Stimulated activated CD8-positive, alpha-beta memory T cell treated with anti-CD3 and anti-CD28 coated beads, Interleukin-4, amount 100 ng/mL, for 24 hours (primary cell): ENCODE measurements at places on chromosomes 6 and 20.

DNA sequence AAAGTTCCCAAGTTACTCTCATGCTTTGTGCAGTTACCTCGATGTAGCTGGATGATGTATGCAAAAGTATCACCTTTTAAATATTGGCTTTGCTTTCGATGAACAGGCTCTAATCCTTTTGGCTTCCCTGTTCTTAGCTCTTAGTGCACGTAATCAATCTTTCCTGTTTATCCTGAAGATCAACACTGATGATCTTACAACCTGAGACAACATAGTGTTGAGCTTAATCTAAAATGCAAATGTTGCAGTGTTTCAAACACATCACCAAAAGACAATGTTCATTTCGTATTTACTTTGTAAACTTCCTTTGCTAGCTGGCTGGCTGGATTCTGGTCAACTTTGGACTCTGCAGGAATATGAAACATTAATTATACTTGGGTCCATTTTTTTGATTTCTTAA lies 132.1 kb downstream of the THEMIS start:
- no peak for DNase-seq

- no peak for DNase-seq
Measured at GRCh38 chr6:109793792-109794191, 102.7 kb downstream of the FIG4 start.

DNA sequence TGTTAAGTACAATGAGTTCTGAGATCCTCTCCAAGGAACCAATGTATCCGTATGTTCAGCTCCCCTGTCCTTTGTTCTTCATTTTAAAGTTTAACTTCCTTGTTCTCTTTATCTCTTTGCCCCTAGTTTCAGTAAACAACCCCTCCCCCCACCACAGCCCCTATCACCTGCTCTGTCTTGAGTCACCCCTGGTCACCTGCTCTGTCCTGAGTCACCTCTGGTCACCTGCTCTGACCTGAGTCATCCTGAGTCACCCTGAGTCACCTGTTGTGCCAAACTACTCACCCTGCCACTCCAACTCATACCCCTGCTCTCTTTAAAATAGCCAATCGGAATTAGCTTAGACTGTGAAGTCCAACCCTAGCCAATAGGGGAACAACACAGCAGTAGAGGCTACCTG lies 288.7 kb upstream of the CDYL start:
- DNase-seq: no peak

- DNase-seq: no peak
Measured at GRCh38 chr6:74939721-74940620, 265.9 kb downstream of the COL12A1 start.

GRCh38 chr6:6039946-6040509 lies 33.3 kb upstream of the NRN1 start:
- no peak for DNase-seq

- no peak for DNase-seq
Measured at GRCh38 chr6:116431964-116432595, 29.1 kb upstream of the CALHM6 start.

DNA sequence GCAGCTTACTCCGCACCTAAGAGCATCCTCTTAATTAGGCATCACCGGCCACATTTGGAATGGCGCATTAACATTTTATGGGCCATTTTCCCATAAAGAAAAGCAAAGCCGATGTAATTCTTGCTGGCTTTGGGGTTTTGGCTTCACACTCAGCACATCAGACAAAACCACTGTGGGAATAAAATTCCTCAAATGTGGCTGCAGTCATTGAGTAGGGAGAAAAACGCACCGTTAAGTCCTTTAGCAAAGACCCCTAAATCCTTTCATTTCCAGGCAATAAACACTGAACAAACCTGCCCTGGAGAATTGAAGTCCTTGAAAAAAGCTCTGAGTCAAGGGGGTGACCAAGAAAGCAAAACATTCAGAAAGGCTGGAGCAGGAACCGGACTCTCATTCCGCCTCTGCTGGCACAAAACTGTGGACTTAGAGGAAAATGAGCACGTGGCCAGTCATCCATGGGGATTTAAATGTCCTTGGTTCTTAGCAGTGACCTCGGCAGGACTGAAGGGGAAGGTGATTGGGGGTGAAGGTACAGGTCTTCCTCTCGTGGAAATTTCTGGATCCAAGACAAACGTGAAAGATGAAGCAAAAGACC lies 102.9 kb downstream of the CDH4 start:
- no peak for DNase-seq

DNA sequence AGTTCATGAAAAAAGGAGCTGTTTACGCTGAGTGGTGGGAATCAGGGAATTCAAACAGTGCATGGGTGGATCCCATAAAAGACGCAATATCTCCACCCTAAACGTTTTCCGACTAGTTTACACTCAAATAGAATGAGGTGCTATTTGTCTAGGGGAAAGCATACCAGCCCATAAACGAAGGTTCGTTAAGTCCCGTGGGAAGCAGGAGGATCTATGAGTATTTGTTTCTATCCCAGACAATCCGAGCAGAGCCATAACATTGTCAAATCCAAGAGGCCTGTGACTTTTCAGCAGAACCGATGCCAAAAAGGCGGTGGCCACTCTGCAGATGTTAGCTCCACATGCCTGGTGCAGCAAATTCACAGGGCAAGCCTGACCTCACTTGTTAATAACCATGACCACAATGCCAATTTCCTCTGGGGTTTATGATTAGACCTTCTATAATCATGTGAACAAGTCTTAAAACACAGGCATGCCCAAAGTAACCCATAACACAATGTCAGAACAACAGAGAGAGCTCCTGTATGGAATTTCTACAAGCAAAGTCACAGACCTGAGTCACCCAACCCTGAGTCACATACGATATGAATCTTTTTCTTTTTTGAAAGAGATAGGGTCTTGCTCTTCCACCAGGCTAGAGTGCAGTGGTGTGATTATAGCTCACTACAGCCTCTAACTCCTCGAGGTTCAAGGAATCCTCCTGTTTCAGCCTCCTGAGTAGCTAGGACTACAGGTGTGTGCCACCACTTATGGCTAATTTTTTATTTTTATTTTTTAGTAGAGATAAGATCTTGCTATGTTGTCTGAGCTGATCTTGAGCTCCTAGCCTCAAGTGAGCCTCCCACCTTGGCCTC lies 123.3 kb downstream of the KIF13A start:
- no peak for DNase-seq

- no peak for DNase-seq
Measured at GRCh38 chr6:166456395-166457156, 73.8 kb upstream of the MPC1 start.

DNA sequence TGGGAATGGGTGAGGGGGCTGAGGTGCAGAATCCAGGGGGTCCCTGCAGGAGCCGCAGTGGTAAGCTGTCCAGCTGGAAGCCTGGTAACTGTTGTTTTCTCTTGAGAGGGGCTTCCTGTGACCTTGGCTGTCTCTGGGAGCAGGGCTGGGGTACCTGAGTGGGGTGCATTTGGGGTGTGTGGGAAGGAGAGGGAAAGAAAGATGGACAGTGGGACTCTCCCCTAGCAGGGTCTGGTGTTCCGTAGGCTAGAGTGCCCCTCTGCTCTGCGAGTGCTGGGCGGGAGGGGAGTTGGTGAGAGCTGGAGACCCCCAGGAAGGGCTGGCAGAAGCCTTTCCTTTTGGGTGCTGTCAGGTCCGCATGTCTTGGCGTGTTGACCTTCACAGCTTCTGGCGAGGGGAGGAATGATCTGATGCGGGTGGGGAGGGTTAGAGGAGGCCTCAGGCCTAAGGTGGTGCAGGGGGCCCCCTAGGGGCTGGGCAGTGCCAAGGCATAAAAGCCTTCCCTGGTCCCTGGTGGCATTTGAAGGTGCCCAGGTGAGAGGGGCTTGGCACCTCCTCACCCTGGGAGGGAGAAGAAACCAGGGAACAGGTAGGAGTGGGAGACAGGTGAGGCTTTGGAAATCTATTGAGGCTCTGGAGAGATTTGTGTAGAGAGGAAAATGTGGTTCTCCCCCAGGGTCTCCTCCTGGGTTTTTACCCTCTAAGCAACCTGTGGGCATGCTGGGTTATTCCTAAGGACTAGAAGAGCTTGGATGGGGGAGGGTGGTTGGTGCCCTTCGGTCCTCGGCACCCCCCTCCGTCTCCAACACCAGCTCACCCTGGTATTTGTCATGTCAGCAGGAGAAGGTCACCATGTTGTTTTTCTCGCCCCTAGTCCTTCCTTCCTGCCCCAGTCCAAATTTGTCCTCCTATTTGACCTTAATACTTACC lies 3.3 kb downstream of the VEGFA start:
- peak; percentile 38 for DNase-seq

GRCh38 chr6:90202156-90202555 lies 94.5 kb downstream of the BACH2 start:
- no peak for DNase-seq

- DNase-seq: no peak
Measured at GRCh38 chr6:164756142-164756541, 553.3 kb downstream of the C6orf118 start.

GRCh38 chr20:20018366-20018765 lies 1.2 kb downstream of the NAA20 start:
- no peak for DNase-seq

GRCh38 chr6:142300302-142300701 lies 1.5 kb upstream of the ADGRG6 start:
- DNase-seq: no peak

GRCh38 chr6:103675807-103676406 lies 1183.8 kb downstream of the HACE1 start:
- DNase-seq: no peak

DNA sequence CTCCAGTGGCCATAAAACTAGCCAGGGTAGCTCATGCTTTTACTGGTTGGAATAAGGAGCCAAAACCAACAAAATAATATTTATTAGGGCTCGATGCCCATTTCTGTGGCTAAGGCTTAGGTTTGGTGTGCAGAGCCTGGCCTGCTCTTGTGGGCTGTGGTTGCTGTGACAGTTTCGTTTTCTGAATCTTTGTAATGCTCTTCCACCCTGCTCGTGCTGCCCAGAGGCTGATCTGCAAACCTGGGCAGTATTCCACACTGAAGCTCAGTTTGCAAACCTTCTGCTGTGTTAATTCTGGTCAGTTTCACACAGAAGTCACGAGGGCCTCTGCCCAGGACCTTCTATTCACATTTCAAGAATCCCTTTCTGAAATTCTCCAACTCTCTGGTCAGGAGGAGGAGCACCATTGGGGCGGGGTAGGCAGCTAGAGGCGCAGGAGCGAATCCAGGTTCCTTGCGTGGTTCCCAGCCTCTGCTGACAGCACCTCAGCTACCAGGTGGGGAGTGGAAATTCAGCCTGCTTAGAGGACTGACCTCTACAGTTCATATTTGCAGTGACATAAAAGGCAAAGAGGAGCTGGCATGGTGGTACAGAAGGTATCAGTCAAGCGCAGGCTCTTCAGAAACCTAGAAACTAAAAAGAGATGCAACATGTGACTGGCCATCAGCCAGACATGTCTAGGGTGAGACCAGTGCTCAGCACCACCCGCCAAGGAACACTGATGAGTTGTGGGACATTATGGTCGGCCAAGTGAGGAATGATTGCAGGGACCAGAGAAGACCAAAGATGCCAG lies 14.3 kb upstream of the C20orf144 start:
- DNase-seq: no peak

GRCh38 chr6:107495196-107495643 lies 5.3 kb downstream of the SOBP start:
- DNase-seq: no peak

DNA sequence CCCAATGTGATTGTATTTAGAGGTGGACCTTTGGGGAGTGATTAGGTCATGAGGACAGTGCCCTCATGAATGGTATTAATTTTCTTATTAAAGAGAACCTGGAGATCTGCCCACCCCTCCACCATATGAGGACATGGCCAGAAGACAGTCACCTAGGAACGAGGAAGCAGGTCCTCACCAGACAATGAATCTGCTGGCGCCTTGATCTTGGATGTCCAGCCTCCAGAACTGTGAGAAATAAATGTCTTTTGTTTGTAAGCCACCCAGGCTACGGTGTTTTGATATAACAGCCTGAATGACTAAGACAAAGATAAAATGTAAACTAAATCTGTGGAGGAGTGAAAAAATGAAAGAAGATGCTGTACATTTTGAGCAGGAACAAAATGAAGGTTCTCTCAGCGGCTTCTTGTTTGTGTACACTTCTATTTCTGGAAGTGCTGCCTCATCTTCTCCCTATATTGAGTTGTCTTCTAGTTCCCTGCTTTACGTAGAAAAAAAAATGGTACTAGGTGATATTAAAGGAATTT lies 1.5 kb upstream of the IPCEF1 start:
- DNase-seq: no peak

DNA sequence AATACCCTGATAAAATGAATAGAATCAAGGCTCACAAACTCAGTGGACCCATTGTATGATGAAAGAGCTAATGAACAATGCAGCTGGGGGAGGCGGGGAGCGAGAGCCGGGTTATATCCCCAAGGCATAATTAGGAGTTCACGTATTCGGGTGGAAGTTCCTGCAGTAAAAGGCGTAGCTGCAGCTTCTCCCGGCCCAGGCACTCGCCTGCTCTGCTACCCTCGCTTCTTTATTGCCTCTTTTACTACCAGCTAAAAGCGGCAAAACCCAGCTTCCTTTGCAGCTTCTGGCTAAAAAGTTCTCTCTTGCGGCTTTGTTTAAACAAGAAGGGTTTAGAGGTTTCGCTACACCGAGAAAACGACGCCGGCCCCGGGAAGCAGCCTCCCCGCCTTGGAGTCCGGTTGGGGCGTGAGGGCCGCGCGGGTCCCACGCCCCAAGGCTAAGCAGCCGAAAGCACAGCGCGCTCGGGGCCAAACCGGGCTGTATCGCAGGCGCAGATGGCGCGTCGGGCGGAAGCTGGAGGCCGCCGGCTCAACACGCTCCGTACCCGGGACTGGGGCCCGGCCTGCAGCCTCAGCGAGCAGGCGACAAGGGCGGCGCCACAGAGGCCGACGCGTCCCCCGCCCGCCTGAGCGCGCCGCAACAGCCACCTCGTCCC lies 1.6 kb downstream of the ZBTB2 start:
- no peak for DNase-seq

- no peak for DNase-seq
Measured at GRCh38 chr6:156634951-156635371, 142.2 kb upstream of the ARID1B start.

- DNase-seq: no peak
Measured at GRCh38 chr6:166241974-166242373, 66.2 kb downstream of the PRR18 start.

- no peak for DNase-seq
Measured at GRCh38 chr6:30768634-30769087, 24.3 kb upstream of the IER3 start.

DNA sequence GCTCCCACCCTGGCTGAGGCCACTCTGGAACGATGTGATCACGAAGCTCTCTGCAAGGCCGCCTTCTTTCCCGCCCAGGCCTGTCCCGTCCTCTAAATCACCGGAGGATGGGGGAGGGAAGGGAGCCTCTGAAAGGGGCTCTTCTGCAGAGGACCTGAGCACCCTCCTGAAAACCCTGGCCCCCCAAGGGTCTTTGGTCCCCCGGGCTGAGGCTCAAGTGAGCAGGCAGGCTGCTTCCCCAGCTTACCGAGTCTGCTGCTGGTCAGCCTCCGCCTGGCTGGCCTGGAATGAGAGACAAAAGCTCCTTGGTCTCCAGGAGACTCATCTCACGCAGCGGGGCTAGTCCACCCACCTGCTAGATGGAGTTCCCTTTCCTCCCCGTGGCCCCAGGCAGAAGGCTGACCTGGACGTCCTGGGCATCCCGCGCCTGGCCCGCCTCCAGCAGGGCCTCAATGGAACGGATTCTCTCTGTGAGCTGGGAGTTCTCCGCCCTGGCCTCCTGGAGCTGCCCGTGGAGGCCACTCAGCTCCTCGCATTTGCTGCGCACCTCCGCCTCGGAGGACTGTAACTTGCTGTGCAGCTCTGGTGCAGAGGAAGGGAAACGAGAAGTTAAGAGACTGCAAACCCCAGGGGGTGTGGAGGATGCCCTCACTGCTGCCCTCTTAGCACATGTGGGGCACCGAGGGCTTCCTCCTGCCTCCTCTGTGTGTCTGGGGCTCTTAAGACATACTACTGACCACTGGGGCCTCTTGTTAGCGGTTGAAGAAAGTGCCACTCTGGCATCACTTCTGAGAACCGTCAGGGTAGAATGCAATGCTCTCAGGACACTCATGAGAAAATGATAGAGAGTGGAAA lies 54.7 kb downstream of the RRBP1 start:
- no peak for DNase-seq
